NCI-H526 treated with DMSO at 0.1 percent for 48 hours (cell line): ENCODE measurements at places on chromosomes 13 and 19.

GRCh38 chr13:22937241-22937640, 243.5 kb upstream of the SGCG start:
- DNase-seq: no peak

- no peak for DNase-seq
Observed at GRCh38 chr13:51740698-51741097, 63.3 kb downstream of the DHRS12 start.

DNA sequence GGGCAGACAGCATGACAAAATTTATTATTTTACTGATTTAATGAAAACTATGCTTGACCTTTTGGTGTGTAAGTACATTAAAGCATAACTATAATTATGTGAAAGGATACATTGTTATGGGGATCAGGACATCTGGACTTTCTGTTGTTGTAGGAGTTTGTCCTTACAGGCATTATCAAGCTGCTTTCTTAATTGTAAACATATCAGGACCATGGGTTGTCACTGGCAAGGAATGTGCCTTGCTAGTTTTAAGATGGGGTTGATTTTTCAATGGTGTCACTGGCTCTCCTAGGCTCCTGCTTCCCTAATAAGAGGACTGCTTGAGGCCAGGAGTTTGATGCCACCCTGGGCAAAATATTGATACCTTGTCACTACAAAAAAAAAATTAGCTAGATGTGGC, 32.6 kb downstream of the KBTBD6 start:
- no peak for DNase-seq

DNA sequence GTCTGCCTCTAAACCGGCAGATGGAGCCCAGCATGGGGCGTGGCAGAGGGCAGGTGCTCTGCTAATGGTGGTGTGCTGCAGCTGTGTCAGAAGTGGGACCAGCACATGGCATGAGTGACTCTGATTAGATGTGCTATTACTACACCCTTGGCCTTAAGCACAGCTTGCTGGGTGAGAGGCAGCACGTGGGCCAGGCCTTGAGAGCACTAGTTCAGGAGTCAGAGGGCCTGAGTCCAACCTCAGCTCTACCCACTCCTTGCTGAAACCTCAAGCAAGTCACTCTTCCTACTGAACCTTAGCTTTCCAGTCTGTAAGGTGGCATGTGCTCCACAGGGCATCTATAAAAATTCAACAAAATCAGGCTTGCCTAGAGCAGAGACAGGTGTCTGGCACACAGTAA, 22.7 kb downstream of the AKT2 start:
- DNase-seq: no peak

DNA sequence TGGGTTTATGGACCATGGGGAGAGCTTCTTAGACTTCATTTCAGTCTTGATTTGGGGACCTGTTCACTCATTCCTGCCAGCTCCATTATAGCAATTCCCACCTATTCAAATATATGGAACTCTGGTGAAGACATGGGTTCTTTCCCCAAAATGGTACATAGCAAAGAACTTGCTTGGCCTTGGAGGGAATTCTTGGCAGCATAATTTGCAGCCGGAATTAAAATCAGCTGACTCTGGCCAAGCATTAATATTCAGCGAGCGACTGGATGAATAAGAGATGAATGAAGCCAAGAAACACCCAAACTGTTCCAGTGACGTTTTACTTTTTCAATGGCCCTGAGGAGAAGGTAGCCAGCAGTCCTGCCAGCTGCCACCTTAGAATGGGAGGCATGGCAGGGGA, 88.4 kb upstream of the SOX1 start:
- no peak for DNase-seq

DNA sequence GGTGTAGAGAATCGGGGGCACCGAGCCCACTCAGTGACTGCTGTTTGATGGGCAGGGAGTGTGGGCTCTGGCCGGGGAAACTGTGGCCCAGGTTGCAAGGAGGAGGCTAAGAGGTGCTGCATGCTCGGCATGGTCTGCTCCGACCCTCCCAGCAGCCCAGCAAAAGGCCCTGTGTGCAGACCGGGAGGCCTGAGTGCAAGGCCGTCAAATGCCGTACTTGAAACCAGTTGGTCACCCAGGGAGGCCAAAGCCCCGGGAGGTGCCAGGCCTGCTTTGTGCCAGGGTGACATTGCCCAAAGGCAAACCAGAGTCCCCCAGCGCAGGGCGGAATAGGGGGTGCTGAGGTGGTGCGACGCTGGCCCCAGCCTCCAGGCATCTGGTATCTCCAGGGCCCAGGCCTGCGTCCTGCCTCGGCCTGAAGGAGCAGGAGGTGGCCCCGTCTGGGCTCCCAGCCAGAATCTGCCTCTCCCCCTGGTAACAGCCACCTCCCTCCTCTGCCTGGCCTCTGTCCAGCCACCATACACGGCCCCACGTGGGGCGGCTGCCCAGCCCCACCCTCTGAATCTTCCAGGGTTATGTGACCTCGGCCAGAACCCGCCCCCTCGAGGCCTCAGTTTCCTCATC, 4.0 kb downstream of the PIK3R2 start:
- DNase-seq: no peak
